Stimulated activated CD8-positive, alpha-beta memory T cell treated with anti-CD3 and anti-CD28 coated beads, Interleukin-7, amount 100 ng/mL, for 48 hours (primary cell): ENCODE measurements at places on chromosomes 12 and 14.

- DNase-seq = no peak
These were observed 63.3 kb upstream of the DAAM1 start for GRCh38 chr14:59125156-59125555.

DNA sequence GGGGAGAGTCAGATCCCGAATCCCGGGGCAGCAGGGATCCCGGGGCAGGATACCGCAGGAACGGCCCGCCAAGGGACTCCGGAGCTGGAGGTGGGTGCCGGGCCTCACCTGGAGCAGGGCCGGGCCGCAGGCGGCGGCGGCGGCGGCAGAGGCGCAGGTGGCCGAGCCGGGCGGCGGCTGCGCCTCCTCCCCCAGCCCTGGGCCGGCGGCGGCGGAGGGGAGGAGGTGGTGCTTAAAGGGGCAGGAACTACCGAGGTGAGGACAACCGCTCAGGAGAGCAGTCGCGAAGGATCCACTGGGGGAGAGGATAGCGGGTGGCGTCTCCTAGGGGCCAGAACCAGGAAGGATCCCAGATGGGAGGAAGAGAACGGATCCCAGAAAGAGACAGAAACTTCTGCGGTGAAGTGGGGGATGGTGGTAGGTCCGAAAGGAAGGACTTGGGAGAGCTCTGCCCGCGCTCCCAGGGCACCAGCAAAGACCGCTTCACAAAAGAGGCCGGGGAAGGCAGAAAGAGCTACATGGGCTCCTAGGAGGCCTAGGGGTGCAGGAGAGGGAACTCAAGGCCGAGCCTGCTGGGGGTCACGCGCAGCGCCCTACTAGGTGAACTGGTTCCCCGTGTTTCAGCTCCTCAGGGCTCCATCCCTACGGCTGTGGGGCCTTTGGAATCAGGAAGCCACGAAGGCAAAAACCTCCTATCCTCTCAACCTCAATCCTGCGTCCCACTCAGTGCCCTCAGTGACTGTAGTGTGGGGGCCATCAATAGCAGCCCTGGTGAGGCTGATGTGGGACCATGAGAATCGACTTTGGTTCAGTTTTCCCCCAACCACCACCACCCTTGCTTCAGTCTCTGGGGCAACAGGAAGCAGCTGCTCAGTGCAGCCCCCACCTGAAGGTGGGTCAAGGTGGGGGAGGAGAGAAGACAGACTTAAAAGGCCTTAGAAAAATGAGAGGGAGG lies 5.0 kb upstream of the BAZ2A start:
- DNase-seq = no peak

DNA sequence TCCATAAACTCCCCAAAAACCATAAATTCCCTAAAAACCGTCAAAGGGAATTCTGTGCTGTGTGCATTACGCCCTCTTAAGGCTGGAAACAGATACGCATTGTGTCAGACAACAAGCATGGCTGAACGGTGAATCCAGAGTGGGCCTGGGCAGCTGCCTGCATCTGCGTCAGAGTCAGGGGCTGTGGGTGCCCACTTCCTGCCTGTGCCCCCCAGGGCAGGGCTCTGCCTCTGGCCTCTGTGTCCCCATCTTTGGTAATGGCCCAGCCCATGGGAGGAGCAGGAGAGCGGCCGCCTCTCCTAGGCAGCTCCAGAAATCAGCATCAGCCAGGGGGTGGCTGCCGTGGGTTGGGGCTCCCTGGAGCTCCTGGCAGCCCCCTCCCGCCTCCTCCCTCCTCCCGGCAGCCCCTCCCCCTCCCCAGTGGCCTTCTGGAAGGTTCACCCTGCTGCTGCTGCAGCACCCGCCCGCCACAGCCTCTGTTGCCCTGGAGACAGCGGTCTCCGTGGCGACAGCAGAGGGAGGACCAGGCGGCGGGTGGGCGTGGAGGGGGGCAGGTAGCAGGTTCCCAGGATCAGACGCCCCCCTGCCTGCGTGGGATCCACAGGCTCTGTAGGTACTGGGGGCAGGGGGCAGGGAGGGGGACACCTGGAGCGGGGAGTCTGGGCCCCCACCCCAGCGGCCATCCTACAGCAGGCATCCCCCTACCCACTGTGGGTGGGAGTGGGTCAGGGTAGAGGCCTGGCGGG lies 5.9 kb downstream of the MMP17 start:
- DNase-seq = no peak

DNA sequence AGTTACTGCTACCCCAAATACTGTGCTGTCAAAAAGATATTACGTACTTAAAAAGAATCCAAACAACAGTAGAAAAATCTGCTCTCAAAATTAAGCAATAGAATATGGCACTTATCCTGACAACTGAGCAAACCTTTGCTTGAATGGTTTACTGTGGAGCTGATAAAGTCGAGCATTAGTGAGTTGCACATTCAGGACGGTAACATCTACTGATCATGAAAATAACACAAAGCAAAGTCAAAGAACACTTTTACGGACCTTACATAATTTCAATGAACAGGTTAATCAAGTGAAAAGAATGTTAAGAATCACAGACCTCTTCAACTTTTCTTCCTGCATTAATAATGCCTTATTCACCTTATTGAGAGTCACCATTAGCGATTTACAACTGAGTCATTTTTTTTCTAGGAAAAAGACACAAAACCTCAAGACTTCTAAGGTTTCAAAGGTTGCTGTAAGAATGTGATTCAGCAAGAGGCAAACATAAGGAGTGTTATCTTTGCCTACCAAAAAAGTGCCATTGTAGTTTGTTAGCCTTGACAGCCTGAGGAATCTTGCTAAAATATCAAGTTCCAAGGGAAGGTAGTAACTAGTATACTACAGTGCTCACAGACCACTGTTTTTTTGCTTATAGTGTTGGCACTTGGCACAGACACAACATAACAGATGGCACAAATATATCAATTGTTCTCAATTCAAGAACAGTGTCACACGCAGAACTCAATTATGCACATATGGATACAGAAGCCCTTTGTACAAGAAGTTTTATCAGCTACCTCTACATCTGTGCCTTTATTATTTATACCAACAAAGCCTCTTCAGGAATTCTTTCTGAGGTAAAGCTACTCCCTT lies 334.2 kb upstream of the RPL10L start:
- DNase-seq = no peak

- DNase-seq = no peak
These were observed 42.4 kb downstream of the RASSF8 start for GRCh38 chr12:26000898-26001297.

DNA sequence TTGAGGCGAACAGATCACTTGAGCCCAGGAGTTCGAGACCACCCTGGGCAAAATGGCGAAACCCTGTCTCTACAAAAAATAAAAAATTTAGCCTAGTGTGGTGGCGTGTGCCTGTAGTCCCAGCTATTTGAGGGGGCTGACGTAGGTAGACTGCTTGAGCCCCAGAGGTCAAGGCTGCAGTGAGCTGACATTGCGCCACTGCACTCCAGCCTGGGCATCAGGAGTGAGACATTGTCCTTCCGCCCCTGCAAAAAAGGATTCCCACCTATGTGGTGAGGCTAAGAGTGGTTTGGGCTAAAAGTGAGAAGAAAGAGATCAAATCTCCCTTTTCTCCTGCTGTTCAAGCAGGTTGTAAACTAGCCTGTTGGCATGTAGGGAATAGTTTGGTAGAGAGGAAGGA lies 5.0 kb upstream of the KTN1 start:
- DNase-seq = no peak

DNA sequence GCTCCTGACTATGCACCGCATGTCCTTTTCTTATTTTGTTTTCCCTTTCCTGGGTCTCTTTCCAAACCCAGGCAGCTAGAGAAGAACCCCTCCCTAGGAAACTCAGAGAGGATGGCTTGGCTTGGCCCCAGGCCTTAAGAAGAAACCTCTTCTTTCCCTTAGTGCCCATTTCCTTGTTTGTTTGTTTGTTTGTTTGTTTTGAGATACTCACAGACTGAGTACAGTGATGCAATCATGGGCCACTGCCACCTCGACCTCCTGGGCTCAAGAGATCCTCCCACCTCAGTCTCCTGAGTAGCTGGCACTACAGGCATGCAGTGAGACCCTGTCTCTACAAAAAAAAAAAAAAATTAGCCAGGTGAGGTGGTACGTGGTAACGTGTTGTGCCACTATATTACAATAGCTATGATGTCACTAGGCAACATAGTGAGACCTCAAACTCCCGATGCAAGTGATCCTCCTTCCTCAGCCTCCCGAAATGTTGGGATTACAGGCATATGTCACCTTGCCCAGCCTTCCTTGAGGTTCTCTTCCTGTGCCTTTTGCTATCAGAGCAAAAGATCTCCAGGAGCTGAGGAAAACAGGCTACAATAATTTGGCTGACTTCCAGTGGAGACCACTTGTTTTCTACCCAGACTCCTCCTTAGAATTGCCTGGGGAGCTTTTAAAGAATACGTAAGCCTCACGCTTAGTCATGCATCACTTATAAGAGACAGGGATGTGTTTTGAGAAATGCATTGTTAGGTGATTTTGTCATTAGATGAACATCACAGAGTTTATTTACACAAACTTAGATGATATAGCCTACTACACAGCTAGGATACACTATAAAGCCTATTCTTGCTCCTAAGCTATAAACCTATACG lies 34.5 kb upstream of the LGALS3 start:
- DNase-seq = no peak

DNA sequence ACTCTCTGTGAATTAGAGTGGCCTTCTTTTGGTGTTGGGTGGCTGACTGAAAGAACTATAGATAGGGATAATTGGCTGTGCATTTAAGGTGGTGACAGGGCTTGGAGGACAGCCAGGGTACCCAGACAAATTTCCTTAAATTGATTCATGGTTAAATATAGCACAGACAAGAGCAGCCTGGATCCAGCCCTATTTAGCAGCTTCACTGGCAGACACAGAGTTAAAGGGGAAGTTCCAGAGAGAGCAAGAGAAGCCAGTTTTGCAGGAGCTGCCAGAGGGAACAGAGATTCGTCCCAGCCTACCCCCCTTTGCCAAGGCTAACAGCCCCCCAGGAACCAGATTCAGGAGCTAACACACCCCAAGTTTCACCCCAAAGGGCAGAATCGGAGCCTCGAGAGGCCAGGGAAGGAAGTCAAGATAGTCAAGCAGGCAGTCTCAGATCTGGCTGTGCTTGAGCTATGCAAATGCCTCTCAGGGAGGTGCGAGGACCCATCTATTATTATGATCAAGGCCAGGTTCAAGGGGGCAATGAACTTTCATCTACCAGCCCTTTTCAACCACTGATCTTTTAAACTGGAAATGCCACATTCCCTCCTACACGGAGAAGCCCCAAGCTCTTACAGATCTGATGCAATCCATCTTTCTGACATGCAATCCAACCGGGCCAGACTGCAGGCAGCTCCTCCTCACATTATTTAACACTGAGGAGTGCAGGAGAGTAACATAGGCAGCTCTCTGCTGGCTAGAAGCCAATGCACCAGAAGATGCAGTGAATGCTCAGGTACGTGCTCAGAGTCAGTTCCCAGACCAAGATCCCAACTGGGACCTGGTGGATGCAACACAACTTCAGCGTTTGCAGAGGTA lies 58.2 kb downstream of the DHRS2 start:
- peak; percentile 2 for DNase-seq

GRCh38 chr12:65372574-65372973 lies 94.1 kb downstream of the MSRB3 start:
- no peak for DNase-seq

DNA sequence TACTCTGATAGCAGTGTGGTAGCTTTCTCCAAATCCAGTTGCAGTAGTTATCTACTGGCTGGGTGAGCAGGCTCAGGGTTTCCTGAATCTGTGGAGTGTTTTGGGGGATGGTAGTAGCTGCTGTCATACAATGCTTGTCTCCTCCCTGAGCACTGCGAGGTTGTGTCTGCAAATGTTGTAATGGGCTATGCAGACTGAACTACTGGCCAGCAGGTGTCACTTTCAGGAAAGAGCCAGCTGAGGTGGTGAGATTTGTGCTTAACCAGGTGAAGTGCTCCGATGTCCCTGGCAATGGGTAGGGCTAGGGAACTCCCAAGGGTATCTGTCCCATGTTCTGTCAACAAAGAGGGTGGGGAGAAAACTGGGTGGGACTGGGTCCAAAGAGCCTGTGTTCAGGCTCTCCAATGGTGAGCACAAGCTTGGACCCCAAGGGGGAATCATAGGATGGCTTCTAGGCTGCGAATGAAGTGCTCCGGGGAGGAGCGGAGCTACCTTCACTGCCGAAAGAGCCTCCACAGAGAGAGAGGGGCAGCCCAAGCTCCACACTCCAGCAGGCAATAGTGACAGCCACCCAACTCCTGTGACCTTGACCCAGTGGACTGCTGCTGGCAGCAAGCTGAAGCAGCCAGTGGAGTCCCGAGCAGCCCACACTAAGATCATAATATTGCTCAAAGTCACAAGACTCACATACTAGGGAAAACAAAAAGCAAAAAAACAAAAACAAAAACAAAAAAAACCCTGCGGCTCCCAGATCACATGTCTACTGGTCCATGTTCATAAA lies 1324.0 kb upstream of the USP15 start:
- no peak for DNase-seq

DNA sequence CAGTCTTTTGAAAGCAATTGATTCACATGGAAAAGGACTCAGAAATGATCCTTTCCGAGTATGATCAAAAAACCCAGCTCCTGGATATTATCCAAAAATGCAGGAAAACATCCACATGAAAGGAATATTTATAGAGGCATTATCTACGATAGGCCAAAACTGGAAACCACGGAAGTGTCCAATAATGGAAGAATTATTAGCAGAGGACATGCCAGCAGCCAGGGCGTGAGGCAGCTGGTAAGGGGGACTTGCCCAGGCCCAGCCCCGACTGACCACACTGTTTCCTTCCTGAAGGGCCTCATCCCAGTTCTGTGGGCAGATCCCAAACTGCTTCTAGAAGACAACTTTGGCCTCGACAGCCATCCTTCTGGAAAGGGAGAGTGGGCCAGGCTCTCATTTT lies 20.5 kb downstream of the ACTN1 start:
- no peak for DNase-seq

GRCh38 chr14:53942970-53943750 lies 13.5 kb downstream of the BMP4 start:
- no peak for DNase-seq

- DNase-seq = no peak
These were observed 6.1 kb upstream of the CNIH1 start for GRCh38 chr14:54447231-54447692.

GRCh38 chr12:106027286-106027685 lies 111.5 kb downstream of the NUAK1 start:
- no peak for DNase-seq

DNA sequence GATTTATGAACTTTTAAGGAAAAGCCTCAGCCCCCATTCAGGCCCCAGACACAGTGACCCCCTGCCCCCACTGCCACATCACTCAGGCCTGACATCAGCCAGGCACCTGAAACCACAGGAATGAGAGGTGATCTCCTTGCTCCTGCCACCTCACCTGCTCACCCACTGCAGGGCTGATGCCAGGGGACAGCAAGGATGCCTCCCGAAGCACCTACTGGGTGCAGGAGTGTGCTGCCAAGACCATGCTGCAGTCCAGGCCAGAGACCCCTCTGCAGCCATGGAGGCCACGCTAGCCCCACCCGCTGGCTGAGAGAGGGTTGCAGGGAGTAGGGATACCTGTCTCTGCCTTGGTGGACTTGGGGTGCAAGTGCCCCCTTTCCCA lies 18.6 kb upstream of the KRT7 start:
- DNase-seq = no peak

GRCh38 chr14:35274805-35275204 lies 17.4 kb upstream of the PSMA6 start:
- no peak for DNase-seq

GRCh38 chr14:61485661-61486060 lies 164.3 kb downstream of the PRKCH start:
- no peak for DNase-seq

GRCh38 chr14:91220581-91221000 lies 23.9 kb downstream of the GPR68 start:
- DNase-seq = no peak

GRCh38 chr12:108316176-108317086 lies 22.7 kb downstream of the CMKLR1 start:
- DNase-seq = no peak

- no peak for DNase-seq
These were observed 243.2 kb downstream of the EGLN3 start for GRCh38 chr14:33707716-33708115.

- DNase-seq = no peak
These were observed 54.9 kb upstream of the GNG2 start for GRCh38 chr14:51805541-51805940.
